T-helper 2 cell treated with Interferon-gamma antibody and Interleukin-4, amounts not matched to agents 5 μg/mL and 100 μg/mL, for 36 hours (primary cell): ENCODE measurements at places on chromosomes 3 and 15.
A peak's percentile ranks its signal among the peaks of the same experiment; 100 is the strongest.

- DNase-seq, result no peak
Measured at GRCh38 chr15:39573844-39574243, 7.0 kb upstream of the THBS1 start.

GRCh38 chr15:87599616-87600015 lies 656.9 kb downstream of the NTRK3 start:
- DNase-seq, result no peak

DNA sequence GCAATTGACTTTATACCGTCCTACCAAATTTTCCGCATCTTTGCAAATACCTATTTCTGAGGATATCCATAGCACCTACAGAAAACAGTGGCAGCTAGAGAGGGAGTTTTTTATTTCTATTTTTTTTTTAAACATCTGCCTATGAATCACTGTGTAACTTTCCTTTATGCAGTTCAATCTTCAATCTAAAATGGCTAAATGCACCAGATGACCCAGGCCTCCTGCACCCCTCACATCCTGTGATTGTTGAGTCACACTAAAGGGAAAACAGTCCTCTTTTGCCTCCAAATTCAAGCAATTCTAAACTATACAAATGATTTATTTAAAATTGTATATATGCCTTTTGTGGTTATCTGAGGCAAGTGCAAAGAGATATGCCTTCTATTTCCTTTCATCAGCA lies 20.1 kb upstream of the BCL6 start:
- DNase-seq, result no peak

- no peak for DNase-seq
Measured at GRCh38 chr3:173660645-173661299, 263.2 kb downstream of the NLGN1 start.

- no peak for DNase-seq
Measured at GRCh38 chr3:42276141-42277132, 10.5 kb upstream of the CCK start.

DNA sequence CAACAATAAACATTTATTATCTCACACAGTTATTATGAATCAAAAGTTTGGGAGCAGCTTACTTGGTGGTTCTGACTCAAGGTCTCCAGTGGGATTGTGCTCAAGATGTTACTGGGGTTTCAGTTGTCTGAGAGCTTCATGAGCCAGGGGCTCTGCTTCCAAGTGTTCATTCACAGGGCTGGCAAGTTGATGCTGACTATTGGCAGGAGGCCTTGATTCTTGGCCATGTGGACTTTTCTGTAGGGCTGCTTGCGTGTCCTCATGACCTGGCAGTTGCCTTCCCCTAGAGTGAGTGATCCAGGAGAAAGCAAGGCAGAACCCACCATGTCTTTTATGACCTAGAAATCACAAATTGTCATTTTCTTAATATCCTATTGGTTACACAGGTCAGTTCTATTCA lies 87.2 kb upstream of the TNFAIP8L3 start:
- DNase-seq, result peak; percentile 0

GRCh38 chr15:37619358-37620042 lies 314.9 kb upstream of the TMCO5A start:
- no peak for DNase-seq

GRCh38 chr3:128256131-128256530 lies 102.8 kb downstream of the EEFSEC start:
- DNase-seq, result no peak

DNA sequence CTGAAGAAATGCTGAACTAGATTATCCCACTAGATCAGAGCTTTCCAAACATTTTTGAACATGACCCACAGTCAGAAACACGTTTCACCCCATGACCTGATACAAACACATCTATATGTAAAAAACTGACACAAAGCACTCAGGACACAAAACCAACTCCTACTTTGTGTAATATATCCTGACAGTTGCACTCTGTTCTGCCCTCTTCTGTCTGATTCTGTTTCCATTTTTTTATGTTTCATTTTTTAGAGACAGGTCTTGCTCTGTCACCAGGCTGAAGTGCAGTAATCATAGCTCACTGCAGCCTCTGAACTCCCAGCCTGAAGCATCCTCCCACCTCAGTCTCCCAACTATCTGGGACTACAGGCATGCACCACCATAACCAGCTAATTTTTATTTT lies 15.8 kb upstream of the RFTN1 start:
- no peak for DNase-seq

GRCh38 chr3:66403323-66403990 lies 97.4 kb downstream of the LRIG1 start:
- DNase-seq, result no peak

DNA sequence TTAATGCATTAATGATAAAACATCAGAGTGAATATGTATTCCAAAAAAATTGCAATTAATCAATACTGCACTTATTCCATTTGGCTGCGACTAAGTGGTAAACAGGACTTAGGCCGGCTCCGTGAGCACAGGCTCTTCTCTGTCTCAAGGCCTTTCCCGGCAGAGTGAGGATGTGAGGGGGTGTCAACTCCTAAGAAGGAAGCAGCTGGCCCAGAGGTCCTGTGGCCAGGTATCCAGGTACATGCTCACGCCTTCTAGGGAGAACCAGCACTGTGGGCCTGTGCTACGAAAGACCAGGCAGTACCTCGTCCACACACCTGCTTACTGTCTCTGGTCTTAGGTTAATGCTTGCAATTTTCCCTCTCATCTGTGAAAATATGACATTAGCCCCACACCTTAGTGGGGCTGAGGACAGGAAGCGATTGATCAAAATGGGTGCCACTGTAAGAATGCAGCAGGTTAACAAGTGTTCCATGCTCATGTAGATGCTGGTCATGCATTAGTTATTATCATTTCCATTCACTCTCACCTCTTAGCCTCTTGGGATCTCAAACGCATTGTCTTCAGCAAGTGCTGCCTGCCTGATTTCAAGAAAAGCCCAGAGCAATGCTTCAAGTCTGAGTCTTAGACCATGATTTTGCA lies 175.3 kb downstream of the ABHD5 start:
- DNase-seq, result no peak

GRCh38 chr3:157443905-157444796 lies 7.5 kb downstream of the PTX3 start:
- no peak for DNase-seq

DNA sequence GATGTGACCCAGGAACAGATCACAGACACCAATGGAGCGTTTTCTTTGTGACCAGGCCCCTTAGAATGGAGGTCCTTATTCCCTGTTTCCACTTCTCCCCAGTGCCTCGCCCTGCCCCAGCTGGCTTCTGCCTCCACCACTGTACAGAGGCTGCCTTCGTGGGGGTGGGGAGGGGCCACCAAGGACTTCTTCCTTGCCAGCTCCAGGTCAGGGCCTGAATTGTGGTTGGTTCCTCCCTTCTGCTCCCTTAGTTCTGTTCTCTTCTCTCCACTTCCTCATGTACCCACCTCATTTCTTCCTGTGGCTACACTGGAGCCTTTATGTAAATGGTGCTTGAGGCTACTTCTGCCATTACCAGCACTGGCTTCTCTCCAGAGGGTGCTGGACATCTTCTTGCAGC lies 16.4 kb downstream of the TGM4 start:
- DNase-seq, result no peak

- no peak for DNase-seq
Measured at GRCh38 chr3:59161048-59161447, 111.2 kb upstream of the CFAP20DC start.

DNA sequence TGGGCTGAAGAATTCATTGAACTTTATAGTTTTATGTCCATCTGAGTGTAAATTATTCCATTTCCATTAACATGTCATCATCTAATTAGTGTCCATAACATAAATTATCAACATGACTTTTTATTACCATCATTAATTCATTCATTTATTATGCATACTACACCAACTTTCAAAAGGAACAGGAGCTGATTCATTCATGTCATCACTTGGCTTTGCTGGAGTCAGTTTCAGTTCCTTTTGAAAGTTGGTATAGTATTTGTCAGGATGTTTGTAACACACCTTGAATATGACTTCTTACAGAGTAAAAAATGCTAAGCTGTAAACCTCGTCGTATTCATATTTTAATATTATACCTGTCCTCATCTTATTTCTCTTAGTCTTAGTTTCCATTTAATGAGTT lies 298.0 kb upstream of the RBMS3 start:
- DNase-seq, result no peak

DNA sequence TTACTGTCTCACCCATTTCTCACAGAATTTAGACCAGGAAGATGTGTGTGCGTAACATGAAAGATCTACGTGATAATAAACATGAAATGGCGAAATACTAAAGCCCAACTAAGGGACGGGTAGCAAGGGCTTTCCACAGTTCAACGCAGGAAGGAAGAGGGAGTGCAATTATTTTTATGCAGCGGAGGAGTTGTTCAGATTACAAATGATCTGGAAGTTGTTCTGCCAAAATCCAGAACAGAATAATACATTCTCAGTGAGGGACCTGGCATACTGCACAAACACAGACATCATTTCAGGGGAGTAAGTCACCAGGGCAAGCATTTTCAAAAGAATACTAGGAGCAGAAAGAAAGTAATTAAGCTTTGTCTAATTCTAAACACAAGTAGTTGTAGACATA lies 133.6 kb upstream of the RAP2B start:
- no peak for DNase-seq

DNA sequence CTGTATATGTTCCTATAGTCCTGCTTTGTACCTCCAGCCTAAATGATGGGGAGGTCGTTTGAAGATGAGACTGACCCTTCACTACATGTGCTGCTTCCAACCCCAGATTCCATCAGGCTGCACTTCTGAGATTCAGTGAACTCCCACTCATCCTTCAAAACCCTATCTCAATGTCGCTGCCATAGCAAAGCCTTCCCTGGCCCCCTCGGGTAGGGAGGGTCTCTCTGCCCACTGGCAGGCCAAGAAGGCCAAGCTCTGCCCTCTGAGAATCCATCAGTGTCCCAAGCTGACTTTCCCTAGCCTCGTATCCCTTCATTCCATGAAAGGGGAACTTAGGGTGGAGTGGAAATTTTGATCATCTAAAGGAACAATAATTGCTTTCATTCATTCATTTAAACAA lies 35.4 kb downstream of the TPRA1 start:
- no peak for DNase-seq

DNA sequence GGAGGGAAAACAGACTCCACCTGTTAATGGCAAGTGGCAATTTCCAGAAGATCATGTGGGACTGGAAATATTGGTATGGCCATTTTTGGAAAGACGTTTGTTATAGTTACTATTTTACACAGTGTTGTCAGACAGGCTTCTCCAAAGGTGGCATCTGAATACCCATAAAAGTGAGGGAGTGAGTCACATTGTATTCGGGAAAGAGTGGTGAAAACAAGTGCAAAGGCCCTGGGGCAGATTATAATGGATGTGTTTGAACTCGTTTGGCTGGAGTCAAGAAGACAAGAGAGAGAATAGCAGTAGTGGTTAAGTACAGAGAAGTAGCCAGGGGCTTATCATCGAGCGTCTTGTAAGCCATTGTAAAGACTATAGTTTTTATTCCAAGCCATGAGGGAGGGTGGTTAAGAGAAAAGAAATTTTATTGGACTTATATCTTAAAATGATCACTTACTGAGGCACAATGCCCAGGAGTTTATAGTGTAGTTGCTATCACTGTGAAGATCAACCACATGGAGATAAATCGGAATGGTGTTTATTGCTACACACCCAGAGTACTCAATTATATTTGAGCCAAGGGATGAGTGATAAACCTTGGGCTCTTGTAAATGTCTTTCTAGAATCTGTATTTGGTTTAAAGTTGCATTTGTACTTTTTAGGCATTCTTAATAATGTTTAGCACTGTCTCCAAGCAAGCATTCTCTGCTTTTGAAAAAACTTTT lies 212.8 kb upstream of the KBTBD8 start:
- no peak for DNase-seq

DNA sequence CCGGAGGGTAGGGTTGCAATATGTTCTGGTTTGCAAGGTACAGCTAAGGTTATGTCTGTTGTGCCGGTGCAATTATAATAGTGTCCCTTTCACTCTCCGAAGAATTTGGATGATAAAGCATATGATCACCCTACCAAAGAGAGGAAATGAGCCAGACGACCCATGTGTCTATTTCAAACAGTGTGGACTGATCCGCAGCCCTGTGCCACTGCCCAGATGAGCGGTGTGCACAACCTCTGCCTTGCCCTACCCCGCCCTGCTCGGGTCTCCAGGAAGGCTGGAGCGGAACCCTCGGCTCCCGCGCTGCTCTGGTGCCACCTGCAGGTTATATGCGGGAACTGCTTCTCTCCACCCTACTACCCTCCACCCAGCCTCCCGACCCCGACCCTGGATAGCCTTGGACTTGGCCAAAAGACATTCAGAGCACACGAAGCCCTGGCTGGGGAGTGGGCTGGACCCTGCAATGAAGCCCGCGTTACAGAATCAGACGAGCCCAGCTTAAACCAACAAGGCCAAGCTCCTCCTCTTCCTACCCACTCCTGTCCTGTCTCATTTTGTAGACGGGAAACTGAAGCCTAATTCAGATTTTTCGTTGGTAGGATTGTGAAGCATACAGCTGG lies 68.4 kb upstream of the CHRNB4 start:
- peak; percentile 61 for DNase-seq

DNA sequence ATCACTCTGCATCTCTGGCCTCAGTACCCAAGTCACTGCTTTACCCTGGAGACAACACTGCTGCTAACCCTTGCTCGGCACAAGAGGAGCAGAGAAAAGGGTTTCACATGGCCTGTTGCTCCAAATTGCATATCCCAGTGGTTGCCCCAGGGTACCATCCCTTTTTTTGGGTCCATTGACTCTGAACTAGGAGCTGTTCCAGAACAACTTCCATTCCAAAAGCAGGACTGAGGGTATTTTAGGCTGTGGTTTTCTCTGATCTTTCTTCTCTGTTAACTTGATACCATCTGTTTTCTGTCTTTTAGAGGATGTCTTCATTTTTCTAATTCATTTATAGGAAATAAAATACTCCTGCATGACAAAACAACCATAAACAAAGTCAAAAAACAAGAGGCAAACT lies 17.3 kb upstream of the RYK start:
- DNase-seq, result no peak

DNA sequence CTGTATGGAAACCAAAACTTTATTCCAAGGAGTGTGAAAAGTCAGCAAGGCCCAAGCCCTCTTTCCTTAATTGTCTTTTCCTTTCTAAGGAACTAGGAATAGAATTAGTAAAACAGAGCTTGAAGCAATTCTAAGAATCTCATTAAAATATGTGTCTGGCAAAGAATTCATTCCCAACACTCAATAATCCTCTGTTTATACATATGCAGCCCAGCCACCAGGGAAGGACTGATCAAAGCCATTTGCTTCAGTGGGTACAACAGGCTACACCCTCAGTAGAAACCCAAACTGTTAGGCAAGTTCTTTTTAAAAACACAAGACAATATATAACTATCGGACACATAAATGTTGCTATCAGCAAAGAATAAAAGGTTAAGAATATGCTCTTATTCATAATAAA lies 266.9 kb downstream of the ERC2 start:
- DNase-seq, result no peak

- no peak for DNase-seq
Measured at GRCh38 chr15:36742696-36743095, 163.3 kb downstream of the CDIN1 start.

GRCh38 chr15:43232289-43232874 lies 11.6 kb upstream of the EPB42 start:
- no peak for DNase-seq

DNA sequence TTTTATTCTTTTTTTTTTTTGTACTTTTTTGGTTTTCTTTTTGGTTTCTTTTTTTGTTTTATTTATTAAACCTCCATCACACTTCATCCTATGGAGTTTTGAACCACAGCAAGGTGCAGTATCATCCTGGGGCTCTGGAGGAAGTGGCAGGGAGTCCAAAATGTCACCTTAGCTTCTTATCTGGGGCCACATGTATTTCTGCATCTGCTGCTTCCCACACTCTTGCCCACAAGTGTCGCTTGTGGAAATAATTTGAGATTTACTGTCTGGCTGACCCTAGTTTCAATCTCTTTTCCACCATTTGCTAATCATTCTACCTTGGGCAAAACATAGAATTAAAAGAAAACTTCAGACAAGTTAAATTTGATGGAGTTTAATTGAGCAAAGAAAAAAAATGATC lies 6.4 kb downstream of the OPA1 start:
- no peak for DNase-seq
